ENCODE measurements at places on chromosomes 1 and 21. TPM values are rescaled to one million over a fixed set of nuclear protein-coding genes. Genes with fewer than 3 reads are reported as not detected.

The LCE2B gene
- not detected for polyA plus RNA-seq

DNA sequence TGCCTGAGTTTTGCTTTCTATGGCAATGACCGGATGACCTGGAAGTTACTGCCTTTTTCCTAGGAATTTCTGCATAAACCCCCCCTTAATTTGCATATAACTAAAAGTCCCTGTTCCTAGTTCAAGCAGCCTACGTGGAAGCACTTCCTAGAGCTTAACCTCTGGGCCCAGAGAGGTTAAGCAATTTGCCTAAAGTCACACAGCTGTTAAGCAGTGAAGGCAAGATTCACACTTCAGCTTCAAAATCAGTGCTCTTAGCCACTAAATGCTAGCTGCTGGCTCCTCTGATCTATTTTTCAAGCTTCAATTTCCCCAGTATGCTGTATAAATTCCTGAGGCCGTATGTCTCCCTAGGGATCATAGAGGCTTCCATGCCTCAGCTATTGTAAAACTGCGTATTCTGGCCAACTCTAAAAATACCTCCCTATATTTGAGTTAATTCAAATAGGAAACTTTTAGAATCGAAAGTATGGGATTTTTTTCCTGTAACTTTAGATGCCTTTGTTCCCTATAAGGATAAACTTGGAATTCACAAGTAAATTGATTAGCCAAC lies 53.1 kb upstream of the CD5L start:
- DNase-seq, result no peak

- peak; percentile 29 for DNase-seq
Measured at GRCh38 chr1:200916152-200916551, 21.5 kb downstream of the INAVA start.

- DNase-seq, result no peak
Measured at GRCh38 chr1:190835658-190836057, 358.0 kb upstream of the BRINP3 start.

DNA sequence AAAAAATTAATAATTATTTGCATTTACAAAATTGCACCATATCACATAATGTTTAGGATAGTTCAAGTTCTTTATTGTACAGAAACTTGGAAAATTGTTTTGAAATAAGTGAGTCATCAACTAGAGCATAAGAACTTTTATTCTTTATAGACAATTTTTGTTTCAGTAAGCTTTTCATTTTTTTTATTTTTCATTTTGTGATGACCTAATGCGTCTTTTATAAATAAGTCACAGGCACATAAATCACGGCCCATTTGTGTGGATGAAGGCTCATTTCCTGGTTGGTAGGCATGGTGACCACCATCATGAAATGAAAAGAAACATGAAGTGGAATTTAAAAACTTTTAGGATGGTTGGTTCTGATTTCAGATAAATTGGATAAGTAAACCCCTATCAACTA lies 39.3 kb downstream of the SPAG17 start:
- DNase-seq, result no peak

The SPAG17 gene
- 1.4 TPM for polyA plus RNA-seq

DNA sequence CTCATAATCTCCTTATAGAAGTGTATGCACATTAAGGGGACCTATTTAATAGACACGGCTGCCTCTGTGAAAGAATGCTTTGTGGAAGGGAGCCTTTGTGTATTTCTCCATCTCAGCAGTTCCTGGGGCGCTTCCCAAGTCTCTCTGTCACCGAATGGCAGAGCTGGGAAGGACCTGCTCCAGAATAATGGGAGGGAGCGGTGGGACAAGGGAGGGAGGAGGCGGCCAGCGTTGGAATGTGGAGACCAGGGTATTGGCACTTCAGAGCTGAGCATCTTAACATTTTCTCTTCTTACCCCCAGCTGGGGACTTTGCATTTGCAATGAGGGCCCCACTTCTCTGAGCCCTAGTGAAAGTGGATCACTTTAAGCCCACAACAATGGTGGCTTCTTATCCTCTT lies 23.9 kb downstream of the CACHD1 start:
- DNase-seq, result no peak

The ANKRD34A gene
- 0.79 TPM for polyA plus RNA-seq

The GNG4 gene
- 41.6 TPM for polyA plus RNA-seq

DNA sequence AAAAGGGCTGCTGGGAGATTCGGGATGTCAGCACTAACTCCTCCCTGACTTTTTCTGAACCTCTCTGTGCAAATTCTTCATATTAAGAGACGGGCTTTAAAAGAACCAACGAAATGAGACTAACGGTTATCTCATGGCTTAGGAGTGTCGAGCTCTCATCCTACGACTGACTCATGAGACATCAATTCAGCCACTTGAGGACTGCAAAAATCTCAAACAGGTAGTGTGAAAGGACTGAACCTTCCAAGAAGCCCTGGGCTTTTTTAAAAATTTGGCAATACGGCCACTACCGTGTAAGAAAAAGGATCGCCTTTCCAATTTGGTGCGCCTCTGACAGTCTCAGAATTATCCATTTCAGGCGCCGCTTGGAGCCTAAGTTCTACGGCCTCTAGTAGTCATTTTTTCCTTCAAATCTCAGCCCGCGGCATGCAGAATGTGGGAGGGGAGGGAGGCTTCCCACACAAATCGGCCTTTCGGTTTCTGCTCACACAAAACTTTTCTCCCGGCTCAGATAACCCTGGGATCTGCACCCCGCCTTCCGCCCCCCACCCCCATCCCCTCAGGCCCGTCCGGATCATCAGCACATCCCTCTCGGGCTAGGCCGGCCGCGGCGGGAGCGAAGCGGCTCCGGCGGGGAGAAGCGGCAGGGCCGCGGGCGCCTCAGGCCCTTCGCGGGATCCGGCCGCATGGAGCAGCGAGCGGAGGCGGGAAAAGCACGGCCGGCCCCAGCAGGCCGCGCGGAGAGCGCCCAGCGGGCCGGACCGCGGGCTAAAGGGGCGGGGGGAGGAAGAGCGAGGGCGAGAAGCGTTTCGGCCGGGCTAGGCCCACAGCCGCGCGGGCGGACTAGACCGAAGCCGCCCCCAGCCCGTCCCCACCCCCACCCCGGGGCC lies 618 bp downstream of the HNRNPR start:
- DNase-seq, result peak; percentile 21

The NUP210L gene
- 0.03 TPM for polyA plus RNA-seq

GRCh38 chr1:172486805-172487454 lies 43.1 kb upstream of the PIGC start:
- DNase-seq, result no peak

- peak; percentile 2 for DNase-seq
Measured at GRCh38 chr21:18244671-18245463, at the start of gene CHODL. TSS of gene CHODL (plus strand) at chr21:18244833. CDS start at chr21:18245224, 391 bp downstream.

DNA sequence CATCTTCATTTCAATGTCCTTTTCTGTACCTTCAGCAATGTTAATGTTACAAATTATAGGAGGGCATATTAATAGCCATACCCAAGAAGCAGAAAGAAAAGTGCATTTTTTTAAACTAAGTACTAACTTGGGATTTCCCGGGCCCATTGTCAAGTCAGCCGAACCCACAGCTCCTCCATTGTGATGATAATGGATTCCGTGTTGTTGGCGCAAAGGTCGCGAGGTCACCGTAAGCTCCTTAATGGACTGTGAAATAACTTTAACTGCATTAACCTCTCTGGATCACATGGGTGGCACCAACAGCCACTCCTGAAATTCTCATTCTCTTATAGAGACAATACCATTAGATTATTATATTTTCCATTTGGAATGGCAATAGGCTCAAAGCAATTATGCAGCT lies 250.6 kb upstream of the RRP15 start:
- DNase-seq, result no peak

- no peak for DNase-seq
Measured at GRCh38 chr1:77926561-77927357, 38.3 kb downstream of the NEXN start.

DNA sequence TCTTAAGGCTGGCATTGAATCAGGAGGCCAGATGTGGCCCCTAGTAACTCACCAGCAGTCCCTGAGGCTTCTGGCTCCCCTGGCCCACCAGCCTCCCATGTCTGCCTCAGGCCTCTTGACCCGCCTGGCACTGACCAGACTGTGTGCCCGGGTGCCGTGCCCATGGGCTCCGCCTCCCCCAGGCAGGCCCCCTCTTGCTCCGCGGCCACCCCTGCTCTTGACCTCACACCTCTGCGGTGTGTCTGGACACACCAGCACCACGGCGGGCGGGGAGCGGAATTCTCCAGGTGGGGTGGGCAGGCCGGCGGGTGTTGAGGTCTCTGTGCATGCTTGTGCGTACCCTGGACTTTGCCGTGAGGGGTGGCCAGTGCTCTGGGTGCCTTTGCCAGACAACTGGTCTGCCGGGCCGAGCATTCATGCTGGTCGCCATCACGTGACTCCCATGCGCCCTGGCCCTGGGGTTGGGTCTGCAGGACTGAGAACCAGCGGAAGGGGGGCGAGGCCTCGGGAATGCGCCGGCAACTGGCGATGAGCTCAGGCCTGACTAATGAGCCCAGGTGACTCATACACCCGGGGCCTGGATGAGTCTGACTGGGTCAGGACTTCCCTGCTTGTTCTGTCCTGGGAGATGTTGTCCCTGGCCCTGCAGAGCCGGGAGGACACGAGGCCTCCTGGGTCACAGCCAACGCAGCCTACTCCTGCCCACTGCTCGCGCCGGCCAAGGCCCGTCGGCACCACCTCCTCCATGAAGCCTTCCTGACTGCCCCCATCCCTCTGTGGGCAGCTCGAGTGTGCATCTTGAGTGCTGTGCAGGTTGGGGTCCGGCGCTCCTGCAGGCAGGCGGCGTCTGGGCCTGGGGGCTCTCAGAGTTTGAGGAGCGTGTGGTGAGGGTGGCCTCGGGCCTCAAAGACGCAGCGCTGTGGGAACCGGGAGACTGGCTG lies 22.6 kb downstream of the COL18A1 start:
- DNase-seq, result peak; percentile 62

DNA sequence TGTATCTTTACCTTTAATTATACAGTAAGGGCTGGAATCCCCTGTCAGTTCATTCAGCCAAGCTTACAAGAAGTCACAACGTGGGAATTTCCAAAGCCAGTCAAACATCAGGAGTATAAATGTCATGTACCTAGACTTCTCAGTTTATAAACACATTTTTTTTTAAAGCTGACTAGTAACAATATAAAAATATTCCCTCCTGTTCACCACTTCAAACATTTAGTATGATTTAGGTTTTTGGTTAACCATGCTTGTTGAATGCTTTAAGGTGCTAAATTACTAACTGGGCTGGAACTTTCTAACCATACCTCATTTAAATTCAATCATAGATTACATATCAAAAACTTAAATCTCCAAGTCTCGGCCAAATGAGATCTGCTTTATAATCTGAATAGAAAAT lies 44.0 kb downstream of the JAK1 start:
- no peak for DNase-seq

The CNKSR1 gene
- 109 TPM for polyA plus RNA-seq

The CNIH3 gene
- polyA plus RNA-seq, result 2.1 TPM

GRCh38 chr1:32769524-32770220 lies 47.5 kb downstream of the YARS1 start:
- DNase-seq, result no peak
